Activated naive CD4-positive, alpha-beta T cell treated with anti-CD3 and anti-CD28 coated beads, Interleukin-2, amount 10 ng/mL, durations not matched to agents 7 days and 5 days (primary cell): ENCODE measurements at places on chromosomes 11 and 22.
A peak's percentile ranks its signal among the peaks of the same experiment; 100 is the strongest.

DNA sequence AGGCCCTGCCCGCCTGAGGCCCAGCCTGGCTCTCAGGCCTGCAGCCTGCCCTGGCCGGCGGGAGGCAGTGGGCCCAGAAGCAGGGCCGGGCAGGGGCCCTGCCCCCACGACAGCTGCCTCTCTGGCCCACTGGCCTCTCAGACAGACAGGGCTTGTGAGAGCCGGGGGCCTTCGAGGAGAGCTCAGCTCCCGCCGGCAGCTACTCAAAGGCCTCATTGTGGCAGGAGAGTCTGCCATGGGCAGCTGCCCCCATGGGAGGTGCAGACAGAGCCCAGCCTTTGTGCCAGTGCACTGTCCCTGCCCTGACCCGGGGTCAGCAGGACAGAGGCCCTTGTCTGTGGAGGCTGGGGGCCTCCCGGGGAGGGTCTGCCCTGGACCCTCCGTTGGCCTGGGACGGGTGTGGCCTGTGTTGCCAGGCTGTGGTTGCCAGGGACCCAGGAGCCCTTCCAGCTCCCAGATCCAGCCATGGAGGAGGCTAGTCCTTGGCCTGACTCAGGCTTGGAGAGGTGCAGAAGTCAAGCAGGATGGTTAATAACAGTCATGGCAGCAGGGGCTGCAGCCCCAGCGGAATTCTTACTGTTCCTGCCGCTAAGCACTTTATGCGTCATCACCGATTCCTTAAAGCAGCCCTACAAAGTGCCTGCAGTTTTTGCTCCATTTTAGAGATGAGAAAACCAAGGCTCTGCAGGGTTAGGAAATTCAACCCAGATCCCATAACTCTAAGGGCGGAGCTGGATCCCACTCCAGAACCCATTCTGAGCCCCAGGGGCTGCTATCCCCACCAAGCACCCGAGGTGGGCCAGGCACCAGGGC lies 12.5 kb downstream of the FLRT1 start:
- no peak for DNase-seq

- no peak for DNase-seq
Observed at GRCh38 chr11:35049859-35050531, 89.0 kb upstream of the CD44 start.

- DNase-seq, result peak; percentile 82
Observed at GRCh38 chr11:46529095-46529905, 64.5 kb downstream of the AMBRA1 start.

DNA sequence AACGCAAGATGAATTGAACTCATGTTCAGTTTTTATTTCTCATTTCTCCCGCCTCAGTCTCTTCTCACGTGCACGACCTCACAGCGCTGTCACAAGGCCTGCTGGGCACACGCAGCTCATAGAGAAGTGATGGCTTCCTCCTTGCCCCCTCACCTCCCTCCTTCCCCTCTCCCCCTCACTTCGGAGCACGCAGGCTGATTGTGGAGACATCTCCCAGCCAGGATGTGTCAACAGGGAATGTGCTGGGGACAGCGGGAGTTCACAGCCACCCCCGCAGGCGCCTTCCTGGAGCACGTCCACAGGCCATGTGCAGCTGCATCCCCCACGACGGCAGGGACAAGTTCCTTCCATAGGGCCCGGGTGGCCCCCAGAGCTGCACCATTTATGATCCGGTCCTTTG lies 29.1 kb upstream of the KRTAP5-6 start:
- DNase-seq, result no peak

- DNase-seq, result peak; percentile 72
Observed at GRCh38 chr11:117950993-117951961, 22.1 kb upstream of the TMPRSS13 start.

GRCh38 chr11:92167571-92167970 lies 57.0 kb upstream of the FAT3 start:
- no peak for DNase-seq
